Stimulated activated CD8-positive, alpha-beta memory T cell treated with anti-CD3 and anti-CD28 coated beads, Interleukin-7, amount 100 ng/mL, for 24 hours (primary cell): ENCODE measurements at places on chromosomes 4 and X.

GRCh38 chr4:108118505-108118904 is 50.2 kb downstream of the LEF1 start:
- no peak for DNase-seq

- DNase-seq = no peak
Observed at GRCh38 chrX:149638860-149639259, 7.3 kb upstream of the TMEM185A start.

- DNase-seq = no peak
Observed at GRCh38 chr4:67891645-67892044, 7.8 kb upstream of the TMPRSS11D start.

DNA sequence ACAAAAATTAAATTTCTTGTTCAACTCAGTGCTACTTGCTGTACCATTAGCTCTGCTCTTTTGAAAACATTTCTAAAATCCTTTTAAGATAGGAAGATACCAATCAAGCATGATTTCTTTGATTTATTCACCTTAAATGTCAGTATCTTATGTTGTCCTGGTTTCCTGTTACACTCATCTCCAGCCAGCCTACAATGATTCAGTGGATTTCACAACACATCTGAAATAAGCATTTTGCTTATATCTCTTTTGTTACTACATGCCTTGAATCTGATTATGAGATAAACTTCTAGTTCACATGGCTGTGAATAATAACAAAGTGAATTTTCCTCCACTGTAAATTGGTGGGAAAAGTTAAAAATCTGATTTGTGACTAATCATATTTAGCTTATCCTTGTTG is 112.5 kb upstream of the BMP3 start:
- DNase-seq = no peak

GRCh38 chrX:9942086-9942485 is 25.1 kb upstream of the CLDN34 start:
- DNase-seq = peak; percentile 21

DNA sequence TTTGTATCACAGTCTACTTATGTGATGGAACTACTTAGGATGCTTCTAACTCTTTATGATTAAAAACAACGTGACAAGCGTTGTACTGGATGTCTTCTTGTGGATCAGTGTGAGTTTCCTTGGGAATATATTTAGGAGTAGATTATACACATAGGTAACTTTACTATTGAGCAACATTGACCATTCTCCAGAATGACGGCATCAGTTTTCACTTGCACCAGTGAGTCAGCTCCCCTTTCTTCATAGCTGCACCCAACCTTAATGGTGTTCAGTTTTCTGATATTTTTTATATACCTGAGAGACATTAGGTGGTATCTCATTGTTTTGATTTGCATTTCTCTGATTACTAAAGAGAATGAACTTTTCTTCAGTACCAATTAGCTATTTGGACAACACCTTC is 343.9 kb downstream of the ADGRL3 start:
- DNase-seq = no peak

DNA sequence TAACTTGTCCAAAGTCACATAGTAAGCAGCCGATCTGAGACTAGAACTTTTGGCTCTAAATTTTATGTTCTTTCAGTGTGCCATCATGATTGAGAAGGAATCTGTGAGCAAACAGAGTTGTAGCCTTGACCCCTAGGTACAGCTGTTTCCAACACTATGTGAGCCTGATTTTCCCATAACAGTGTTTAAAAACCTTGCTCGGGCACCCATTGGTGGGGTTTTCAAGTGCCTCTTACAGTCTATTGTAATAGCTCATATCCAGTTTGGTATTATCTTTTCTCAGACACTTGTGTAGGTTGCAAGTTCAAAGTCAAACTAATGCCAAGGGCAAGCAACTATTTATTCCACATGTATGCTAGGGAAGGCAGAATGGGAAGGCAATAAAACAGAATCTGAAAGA is 467.9 kb downstream of the INPP4B start:
- DNase-seq = no peak

DNA sequence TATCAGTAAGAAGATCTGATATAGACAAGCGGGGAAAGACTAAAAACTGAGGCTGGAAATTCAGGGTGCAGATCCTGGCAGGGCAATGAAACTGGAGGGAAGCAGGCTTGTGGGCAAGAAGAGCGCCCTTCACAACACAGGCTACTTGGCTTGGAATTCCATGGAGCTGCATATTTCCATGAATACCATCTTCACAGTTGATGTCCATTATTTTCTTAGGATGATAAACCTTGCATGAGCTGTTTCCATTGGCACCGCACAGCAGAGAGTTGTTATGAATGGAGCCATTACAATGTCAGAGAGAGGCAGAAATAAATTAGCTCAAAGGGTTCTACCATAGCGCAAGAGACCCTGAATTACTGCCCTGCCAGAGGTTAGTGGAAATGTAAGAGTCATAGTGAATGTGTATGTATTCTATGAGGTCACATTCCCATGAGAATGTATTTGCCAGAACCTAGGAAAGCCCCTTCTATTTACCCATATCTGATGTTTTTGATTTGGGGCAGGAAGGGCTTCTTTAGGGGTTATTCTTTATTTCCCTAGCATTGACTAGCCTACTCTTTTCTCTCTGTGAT is 215.6 kb downstream of the PALLD start:
- DNase-seq = no peak

- no peak for DNase-seq
Observed at GRCh38 chr4:172168888-172169287, 355.7 kb downstream of the GALNTL6 start.

- no peak for DNase-seq
Observed at GRCh38 chr4:180950377-180950776, 1292.8 kb upstream of the TENM3 start.

GRCh38 chr4:176841711-176842112 is 49.0 kb upstream of the VEGFC start:
- DNase-seq = no peak

DNA sequence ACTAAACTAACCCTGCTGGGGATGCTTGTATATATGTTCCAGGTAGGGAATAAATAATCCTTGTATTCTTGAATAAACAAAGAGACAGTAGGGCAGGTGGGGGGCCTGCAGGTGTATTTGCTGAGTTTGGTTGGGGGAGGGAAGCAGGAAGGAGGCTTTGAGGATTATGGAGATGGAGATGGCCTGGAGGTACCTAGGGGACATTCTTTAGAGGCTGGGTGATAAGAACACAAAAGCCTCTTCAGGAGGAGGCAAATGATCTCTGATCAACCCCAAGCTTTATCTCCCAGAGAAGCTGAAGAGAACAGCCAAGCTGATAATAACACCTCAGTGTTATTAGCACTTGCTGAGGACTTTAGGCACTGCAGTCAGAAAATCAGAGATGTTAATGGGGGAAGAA is 187.7 kb downstream of the MGST2 start:
- DNase-seq = no peak

DNA sequence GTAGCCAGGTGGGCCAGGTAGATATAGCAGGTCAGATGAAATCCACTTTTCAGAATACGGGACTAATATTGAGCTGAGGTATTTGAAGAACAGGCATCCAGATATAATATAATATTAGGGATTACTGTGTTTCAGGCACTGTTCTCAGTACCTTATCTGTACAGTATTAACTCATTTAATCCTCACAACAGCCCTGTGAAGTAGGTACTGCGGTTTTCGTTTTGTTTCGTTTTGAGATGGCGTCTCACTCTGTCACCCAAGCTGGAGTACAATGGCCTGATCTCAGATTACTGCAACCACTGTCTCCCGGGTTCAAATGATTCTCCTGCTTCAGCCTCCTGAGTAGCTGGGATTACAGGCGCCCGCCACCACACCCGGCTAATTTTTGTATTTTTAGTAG is 129.6 kb downstream of the IL1RAPL2 start:
- no peak for DNase-seq

DNA sequence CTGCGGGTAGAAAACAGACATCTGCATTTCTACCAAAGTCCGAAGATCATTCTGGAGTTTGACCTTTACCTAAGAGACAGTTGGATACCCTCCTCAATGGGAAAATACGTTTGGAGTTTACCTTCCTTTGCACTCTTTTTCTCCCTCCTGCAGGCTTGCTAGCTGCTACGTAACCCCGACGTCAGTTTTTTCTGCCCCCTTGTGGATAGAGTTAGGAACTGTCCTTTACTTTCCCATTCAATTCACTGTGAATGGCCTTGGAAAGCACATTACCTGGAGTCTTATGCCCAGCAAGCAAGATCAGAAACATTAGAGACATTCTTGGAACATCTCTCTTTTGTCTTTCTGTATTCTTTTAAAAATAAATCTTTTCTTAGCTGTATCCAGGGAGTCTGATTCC is 250.7 kb downstream of the NAP1L3 start:
- DNase-seq = no peak

DNA sequence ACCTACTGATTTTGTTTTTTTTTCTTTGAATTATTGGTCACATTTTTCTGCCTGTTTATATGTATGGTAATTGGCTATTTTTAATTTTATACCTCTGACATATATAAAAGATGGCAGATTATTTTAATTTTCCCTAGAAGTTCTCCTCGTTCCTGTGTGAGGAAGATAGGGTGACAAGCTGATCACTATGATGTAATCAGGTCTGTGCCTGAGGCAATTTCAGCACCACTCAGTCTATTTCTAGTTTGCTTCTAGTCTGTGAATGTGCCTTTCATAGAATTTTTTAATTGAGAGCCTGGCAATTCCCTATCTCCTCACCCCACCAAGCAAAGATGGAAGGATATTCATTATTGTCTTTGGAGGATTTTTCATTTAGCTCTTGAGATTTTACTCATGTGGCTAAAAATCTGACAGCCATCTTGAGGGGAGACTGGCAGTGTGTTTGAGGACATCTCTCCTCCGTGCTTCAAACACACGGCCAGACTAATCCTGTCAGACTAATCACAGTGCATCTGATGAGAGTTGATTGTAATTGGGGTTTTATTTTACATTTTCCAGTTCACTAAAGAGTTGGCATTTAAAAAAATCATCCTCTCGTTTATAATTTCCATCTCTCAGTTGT is 500.3 kb downstream of the TRIML1 start:
- no peak for DNase-seq

GRCh38 chr4:123573866-123574508 is 177.4 kb downstream of the SPRY1 start:
- DNase-seq = no peak

- DNase-seq = no peak
Observed at GRCh38 chr4:27701606-27702005, 841.0 kb downstream of the STIM2 start.

DNA sequence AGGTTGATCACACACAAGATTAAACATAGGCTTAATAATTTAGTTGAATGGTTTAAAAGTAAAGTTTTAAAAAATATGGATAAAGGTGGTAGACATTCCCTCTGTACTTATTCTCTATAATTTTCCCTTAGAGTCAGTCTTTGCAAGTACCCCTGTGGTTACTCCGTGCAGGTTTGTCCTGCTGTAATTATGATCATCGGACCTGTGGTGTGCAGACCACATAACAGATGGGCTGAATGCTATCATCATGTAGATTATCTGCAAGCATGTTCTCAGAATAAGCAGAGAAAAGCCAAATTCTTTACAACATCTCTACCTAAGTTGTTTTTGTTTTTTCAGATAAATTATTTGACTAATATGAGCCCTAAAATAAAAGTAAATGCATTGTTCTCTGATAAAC is 146.8 kb downstream of the FSTL5 start:
- DNase-seq = no peak

- no peak for DNase-seq
Observed at GRCh38 chr4:166049036-166049435, 176.0 kb downstream of the TLL1 start.

DNA sequence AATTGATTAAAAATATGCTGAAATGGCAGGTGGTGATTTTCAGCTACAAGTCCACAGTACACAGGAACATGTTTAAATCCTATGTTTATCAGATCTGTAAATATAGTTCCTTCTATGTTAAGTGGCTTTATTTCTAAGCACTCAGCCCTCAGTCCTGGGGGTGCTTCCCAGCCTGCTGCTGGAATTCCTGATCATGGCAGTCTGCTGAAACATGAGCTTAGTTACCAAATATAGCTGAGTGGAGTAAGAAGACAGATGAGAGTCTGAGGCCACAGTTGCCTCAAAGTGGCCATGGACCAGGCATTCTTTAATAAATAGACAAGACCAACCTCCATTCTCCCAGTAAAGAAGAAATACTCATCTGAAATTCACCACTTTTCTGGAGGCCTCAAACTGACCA is 17.1 kb upstream of the DDX60 start:
- DNase-seq = no peak

DNA sequence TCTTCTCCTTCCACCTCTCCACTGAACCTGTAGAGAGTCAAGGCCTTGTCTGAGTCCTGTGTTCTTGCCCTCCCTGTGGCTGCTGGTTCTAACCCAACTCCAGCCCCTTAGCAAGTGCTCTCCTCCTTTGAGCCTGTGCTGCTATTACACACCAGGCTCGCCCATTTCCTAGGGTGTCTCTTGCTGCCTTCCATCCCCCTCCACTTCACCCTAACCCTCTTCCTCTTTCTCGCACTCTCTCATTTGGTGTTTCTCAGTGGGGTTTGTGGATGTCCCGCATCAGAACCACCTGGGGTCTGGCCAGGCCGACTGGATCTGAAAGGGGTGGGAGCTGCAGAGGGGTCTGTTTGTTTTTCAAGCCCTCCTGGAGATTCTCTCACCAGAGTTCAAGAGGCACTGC is 156.7 kb downstream of the SPRY1 start:
- DNase-seq = no peak

DNA sequence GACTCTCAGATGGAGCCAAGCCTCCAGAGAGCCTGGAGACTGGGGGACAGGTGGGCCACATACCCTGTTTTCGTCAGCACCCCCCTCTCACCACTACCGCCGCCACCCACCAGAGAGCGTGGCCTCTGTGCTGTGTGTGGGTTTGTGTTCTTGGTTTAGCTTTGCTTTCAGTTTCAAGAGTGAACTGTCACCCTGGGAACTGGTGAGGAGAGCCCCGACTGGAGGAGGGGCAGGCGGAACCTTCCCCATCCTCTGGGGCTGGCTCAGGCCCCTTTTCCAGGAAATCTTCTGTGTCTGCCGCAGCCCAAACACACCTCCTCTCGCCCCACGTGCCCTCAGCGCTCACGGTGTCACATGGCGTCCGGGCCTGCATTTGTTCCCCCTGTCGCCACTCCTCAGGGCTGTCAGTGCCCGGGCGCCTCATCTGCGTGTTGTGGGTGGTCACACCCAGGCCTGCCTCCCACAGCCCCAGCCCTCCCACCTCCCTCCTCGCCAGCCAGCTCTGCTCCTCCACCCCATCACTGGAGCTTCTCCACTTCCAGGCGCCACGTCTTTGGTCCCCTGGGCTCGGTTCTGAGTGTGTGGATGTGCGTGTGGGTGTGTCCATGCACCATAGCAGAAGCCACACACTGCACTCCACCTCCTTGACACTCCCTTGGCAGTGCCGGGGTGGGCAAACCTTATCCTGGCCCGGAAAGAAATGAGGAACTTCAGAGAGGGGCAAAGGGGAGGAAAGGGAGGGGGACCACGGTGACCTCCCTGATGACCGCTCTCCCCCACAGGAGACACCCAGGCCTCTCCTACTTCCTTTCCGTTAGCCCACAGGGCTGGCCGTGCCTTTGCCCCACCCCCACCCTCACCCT is 27.8 kb downstream of the ELF4 start:
- peak; percentile 45 for DNase-seq

GRCh38 chrX:37846934-37847732 is at the start of gene DYNLT3:
Gene DYNLT3, minus strand, starts transcription at chrX:37847571. Its CDS starts 61 bp downstream, at chrX:37847510.
- DNase-seq = peak; percentile 39
